GM23248 (cell line): ENCODE measurements at places on chromosomes 3 and 15.

GRCh38 chr15:75352186-75353080 lies 5.6 kb downstream of the NEIL1 start:
- no peak for DNase-seq

- no peak for DNase-seq
Measured at GRCh38 chr15:95957861-95958260, 372.6 kb upstream of the NR2F2 start.

GRCh38 chr3:14802381-14802731 lies 16.4 kb upstream of the FGD5 start:
- no peak for DNase-seq

DNA sequence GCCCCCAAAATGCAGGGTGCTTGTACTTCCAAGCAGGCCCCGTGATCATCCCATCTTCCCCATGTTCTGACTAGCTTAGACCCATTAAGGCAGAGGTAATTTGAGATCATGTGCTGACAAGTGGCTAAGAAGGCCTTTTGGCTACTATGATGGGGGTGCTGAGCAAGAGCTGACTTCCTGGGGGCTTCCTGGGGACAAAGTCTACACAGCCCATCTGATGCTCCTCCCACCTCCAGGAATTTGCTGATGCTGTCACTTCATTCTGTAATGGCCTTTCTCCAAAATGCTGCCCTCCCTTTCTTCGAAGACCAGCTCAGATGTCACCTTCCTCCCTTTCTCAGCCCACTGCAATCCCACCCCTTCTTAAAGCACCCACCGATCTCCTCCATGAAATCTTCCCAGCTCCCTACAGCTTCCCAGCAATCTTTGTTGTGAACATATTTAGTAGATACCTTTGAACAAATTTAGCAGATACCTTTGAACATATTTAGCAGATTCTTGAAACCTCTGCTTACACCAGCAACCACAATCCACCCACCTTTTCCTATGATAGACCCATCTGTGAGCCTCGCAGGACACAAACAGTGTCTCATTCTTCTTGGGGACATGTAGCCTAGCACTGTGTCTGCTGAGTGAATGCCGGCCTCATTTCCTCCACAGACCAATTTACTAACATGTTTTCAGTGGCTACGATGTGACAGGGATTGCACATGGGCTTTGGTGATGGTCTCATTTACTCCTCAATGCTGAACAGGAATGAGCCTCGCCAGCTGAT lies 223.3 kb downstream of the EPHB1 start:
- no peak for DNase-seq

DNA sequence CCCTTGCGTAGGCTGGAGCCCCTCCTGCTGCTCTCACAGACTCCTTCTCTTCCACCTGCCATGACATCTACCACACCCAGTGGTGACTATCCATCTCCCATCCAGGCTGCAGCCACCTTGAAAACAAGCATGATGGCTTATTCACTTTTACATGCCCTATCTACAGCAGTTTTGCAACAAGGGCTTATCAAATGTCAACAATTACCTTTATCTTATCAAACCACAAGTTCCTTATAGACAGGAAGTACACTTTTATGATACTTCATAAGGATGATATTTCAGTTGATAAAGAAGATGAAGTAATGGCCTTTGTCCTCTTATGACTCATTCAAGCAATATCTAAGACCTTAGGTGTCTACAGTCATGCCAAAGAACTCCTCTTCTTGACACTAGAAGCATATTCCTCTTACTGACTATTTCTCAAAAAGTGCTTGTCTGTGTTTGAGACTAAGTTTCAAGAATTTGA lies 125.3 kb upstream of the SPRED1 start:
- DNase-seq = peak; percentile 52

GRCh38 chr3:87979527-87979926 lies 79.3 kb downstream of the CGGBP1 start:
- no peak for DNase-seq

DNA sequence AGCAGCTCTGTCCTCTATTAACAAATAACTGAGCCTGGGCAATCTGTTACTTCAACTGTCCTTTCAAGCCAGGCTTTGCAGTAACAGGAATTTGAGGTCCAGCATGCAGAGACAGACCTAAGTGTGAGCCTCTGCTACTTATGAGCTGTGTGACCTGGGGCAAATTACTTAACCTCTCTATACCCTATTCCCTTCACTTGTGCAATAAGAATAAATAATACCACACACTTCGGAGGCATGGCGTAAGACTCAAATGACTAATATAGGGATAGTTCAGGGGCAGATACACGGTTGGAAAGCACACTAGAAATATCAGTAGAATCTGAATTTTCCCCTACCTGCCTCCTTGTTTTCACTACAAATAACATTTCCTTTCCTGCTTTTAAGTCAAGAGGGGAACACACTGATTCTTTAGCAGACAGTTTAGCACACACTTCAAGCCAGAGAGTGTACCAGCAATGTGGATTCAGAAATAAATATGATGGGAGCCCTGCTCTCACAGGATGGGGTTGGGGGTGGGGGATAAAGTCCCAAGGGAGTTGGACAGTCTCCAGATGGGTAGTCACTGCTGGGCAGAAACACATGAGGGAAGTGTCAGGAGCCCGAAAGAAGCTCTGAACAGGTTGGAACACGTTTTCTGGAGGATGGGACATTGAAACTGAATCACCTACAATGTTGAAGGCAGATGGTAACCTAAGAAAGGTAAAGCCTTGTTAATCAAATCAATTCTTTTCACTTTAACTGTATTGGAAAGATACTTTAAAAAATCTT lies 61.8 kb upstream of the RBP1 start:
- DNase-seq = peak; percentile 17

DNA sequence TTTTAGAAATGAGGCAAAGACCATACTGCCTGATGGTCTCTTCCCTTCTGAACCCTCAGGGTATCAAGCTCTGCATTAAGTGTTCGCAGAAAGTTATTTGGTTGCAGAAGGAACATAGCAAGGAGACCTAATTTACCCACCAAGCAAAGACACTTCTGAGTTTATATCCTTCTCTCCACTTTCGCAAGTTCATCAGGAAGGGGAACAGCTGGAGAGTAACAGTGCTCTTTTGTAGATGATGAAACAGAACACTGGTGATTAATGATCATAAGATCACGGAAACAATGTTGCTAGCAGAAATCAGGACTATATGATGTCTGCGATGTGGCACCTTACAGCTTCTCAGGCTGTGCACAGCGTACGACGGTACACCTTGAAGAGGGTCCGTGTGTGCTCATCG lies 62.1 kb downstream of the NCEH1 start:
- DNase-seq = peak; percentile 60

- DNase-seq = peak; percentile 81
Measured at GRCh38 chr15:90412356-90413194, 24.5 kb downstream of the IQGAP1 start.

GRCh38 chr3:130457671-130458070 lies 59.3 kb upstream of the COL6A6 start:
- DNase-seq = no peak

- DNase-seq = no peak
Measured at GRCh38 chr3:124657138-124657537, 73.1 kb upstream of the UMPS start.

- DNase-seq = no peak
Measured at GRCh38 chr3:101857301-101857741, 8.0 kb downstream of the NFKBIZ start.

- no peak for DNase-seq
Measured at GRCh38 chr3:66181764-66182163, 39.0 kb upstream of the SLC25A26 start.

- DNase-seq = peak; percentile 18
Measured at GRCh38 chr15:50940506-50940905, 32.0 kb downstream of the AP4E1 start.

GRCh38 chr3:124811436-124811835 lies 75.7 kb downstream of the ITGB5 start:
- peak; percentile 85 for DNase-seq

DNA sequence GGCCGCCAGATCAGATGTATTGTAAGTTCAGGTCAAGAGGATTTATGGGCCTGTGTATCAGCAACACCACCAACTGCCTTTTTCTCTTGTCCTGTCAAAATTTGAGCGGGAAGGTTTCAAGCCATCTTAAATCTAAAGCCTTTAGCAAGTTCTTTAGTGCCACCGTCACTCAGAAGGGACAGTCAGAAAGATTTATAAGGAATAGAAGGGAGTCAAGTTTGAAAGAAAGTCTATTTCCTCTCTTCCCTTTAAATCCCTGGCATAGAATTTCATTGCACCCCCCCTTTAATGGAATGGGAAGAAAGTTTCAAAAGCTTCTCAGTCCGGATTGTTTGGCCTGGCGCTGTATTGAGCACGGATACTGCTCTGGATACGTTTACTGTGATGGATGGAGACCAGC lies 359.4 kb downstream of the FEZF2 start:
- no peak for DNase-seq

DNA sequence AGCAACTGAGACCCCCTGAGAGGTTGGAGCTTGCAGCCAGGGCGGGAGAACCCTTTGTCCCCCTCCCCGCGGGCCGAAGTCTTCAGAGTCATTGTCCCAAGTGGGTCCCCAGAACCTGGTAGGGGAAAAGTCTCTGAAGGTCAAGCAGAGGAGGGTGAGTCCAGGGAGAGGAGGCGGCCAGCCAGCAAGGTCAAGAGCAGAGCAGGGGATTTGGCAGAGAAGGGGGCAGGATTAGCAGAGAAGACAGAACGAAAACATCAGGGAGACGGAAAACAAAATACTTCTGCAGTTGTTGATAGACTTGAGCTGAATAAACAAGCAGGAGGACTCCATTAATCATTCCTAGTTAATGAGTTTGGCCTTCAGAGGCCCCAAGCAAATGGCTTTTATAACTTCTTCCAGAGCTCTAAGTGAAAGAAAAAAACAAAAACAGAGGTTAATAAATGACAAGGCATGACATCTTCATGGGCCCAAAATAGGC lies 66.7 kb downstream of the GRIP2 start:
- DNase-seq = no peak

- DNase-seq = no peak
Measured at GRCh38 chr15:36359286-36359685, 220.1 kb upstream of the CDIN1 start.

DNA sequence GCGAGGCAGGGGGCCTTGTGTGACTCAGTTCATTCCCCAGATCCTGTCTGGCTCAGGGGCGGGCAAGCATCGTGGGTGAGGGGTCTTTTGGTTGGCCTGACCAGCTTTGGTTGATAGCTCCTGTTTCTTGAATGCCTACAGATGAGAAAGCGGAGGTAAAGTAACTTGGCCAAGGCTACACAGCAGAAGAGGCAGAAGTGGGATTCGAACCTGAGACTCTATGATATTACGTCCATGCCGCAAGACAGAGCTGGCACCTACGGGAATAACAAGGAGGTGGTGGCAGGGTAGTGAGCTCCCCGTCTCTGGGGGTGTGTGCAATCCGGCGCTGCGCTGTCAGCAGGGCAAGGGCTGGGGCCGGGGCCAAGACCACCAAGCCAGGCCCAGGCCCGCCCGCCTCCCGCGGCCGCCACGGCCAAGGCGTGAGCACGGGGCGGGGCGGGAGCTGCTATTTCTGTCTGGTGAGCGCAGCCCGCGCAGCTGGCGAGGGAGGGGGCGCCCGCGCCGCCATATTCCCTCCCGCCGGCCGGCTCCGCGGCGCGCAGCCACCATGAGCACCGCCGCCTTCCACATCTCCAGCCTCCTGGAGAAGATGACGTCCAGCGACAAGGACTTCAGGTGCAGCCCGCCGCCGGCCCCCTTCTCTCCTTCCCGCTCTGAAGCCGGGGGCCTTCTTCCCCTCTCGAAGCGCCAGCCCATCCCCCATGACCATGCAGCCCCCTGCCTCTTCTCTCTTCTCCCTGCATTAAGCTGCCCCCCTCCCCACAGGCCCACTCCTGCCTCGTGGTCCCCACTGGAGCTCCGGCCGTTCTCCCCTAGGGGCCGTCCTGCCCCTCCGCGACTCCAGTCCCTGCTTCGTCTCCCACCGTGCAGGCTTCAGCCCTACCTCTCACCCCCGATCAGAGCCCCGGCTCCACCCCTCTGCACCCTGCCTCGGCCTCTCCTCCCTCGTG lies at the start of gene CAND2:
Gene CAND2 (plus strand): TSS at position 510 of the 953 bp plus-strand sequence. CDS start 41 bp downstream, at position 551.
- peak; percentile 70 for DNase-seq

- peak; percentile 76 for DNase-seq
Measured at GRCh38 chr3:171646357-171647133, 163.7 kb downstream of the PLD1 start.

DNA sequence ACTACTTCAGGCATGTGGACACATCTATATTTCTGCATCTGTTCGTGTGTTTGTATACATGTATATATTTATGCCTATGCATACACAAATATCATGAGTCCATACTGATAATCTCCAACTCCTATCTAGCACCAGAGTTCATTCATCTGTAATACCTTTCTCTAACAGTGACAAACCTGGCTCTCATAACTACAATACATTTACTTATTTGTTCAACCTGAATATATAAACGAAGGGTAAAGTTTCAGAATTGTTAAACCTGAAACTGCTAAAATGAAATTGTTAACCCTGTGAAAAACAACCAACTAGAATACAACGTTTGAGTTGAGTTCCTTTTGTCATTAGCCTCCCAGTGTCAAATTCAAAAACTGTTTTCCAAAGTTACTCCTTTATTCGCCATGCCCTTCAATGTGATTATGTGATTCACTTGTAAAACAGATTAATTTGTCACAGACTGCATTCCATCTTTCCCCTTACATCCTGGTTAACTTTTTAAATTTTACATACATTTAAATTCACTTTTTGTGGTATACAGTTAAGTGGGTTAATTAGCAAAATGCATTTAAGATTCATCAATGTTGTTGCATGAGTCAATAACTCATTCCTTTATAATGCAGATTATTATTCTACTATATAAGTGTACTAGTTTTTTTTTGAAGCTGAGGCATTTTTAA lies 58.5 kb downstream of the PIK3R4 start:
- no peak for DNase-seq

- peak; percentile 42 for DNase-seq
Measured at GRCh38 chr3:32106929-32107362, 526 bp downstream of the GPD1L start.

- peak; percentile 23 for DNase-seq
Measured at GRCh38 chr3:24498391-24498790, 3.7 kb upstream of the THRB start.

- peak; percentile 11 for DNase-seq
Measured at GRCh38 chr3:107432646-107433045, 55.4 kb downstream of the CCDC54 start.

DNA sequence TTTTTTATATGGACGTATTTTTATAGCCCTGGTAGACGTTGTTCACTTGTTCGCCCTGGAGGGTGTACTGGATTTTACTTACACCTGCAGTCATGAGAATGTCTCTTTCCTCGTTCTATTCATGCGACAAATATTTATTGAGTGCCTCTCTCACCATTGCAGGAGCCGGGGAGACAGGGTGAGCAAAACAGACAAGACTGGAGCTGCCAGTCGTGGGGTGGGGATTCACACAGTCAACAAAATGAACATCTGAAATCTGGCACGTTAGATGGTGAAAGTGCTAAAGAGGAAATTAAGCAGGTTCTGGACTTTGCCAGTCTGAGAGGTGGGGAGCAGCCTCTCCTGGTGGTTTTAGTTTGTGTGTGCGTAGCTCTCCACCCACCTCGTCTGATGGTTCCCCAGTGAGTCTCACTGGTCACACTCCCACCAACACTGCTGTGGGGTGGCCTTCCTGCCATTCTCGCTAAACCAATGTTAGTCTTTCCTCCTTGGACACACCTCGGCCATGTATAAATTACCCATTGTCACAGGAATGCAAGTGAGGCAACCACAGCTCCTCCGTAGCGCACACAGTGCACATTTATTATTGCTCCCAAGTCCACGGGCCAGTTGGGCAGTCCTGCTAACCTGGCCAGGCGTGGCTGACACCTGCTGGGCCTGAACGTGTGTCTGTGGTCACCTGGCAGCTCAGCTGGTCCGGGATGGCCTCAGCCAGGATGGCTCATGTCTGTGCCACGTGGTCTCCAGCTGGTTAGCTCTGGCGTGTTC lies 31.5 kb downstream of the FBLN2 start:
- no peak for DNase-seq
